ENCODE measurements at places on chromosomes 7 and 10.

- no peak for DNase-seq
Observed at GRCh38 chr7:108329514-108329913, 126.7 kb downstream of the NRCAM start.

GRCh38 chr7:132501956-132502355 lies 74.3 kb downstream of the PLXNA4 start:
- DNase-seq, result no peak

- no peak for DNase-seq
Observed at GRCh38 chr10:119274519-119275045, 67.2 kb downstream of the GRK5 start.

DNA sequence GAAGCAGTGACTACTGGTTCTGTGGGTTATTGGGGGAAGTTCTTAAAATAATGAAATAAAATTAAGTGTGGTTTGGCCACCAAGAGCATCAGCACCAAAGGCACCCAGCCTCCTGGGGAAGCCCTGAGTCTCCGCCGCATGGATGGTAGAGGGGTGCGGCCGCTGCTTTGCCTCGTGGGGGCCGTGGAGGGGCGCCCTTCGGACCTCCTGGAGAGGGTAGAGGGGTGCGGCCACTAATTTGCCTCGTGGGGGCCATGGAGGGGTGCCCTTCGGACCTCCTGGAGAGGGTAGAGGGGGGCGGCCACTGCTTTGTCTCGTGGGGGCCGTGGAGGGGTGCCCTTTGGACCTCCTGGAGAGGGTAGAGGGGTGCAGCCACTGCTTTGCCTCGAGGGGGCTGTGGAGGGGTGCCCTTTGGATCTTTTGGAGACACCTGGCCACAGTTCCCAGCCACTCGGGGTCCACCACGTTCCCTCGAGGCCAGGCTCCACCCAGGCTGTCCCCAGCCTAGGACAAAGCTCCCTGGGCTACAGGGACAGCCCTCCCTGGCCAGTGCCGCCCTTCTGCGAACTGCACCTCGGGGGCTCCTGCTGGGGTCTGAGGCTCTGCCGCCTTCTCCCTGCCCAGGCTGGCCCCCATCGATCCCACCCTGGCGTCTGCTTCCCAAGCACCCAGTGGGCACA lies 535.1 kb downstream of the PTPRN2 start:
- DNase-seq, result no peak

GRCh38 chr7:129095258-129095657 lies 40.3 kb upstream of the TNPO3 start:
- no peak for DNase-seq

DNA sequence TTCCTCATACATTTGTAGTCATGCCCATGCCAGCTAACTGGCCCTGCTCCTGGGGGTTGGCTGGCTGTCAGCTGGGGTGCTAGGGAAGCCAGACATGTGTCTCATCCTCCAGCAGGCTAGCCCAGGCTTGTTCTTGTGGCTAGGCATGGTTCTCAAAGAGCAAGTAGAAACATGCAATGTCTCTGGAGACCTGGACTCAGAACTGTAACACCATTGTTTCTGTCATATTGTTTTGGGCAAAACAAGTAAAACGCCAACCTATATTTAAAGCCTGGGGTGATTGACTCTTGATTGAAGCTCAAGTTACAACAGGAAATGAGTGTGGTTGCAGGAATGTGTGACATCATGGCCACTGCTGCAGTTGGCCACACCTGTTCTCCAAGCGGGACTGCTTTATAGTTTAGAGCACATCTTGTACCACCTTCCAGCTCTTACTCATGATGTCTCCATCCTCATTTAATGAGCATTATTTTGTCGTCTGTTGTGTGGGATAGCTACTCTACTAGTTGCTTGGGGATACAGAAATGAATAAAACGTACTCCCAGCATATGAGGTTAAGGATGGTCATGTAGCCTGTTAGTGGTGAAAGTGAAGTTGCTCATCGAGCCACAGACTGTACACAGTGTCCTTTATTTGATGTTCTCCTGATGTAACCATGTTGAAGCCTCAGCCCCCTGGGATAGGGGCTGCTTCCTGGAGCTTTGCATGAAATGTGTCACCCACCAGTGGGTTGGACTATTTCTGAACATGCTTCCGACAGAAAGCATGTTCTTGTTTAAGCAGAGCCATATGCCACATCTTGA lies 168.4 kb downstream of the SORCS3 start:
- DNase-seq, result no peak

- DNase-seq, result no peak
Observed at GRCh38 chr10:96390460-96390864, 31.7 kb upstream of the OPALIN start.

DNA sequence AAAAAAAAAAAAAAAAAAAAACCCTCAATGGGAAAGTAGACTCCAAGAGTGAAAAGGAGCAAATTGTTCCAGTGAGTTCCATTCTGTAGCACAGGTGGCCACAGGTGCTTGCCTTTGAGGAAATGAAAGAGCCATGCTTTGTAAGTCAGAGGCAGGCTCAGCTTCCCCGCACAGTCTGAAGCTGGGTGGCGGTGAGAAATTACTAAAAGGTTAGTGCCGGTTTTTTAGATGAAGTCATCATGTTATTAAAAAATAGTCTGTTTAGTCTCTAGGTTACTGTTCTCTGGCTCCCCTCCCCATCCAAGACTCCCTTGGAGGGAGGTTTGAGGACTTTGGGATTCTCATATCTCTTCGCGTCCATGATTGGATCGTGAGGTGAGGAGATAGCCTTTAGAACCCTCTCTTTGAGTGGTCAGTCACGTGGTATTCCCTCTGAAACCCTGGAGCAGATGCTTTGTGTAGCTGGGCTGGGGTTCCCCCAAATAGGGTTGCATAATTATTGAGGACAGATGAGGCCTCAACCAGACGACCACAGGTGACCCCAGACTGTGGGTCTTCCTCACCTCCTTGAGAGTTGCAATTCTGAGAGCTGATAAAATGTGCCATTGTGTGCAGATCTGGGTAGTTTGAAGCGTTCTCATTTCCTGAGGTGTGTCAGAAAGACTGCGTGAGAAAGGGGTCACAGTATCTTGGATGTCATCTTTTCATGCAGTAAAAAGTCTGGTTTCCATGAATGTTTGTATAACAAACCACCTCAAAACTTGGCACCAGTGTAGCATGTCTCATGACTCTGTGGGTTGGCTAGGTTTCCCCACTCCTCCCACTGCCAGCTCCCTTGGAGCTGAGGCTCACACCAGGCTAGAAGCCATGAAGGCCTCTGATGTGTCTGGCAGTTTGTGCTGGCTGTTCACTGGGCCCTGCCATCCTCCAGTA lies 27.1 kb downstream of the OGDH start:
- DNase-seq, result no peak

DNA sequence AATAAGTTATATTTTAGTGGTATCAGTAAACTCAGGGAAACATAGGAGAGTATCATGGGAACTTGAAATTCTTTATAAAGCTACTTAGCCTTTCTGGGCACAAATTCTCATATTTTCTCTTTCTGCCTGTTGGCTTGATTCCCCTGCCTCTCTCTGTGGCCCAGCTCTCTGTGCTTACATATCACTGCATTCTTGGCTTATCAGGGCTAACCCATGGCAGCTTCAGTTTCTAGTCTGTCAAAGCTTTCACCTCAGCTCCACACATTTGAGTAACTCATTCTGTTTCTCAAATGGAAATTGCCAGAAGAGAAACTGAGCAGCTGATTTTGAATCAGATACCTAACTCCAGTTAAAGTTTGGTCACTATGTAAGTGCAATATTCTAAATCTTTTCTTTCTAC lies 713.1 kb downstream of the DNAJB9 start:
- no peak for DNase-seq

DNA sequence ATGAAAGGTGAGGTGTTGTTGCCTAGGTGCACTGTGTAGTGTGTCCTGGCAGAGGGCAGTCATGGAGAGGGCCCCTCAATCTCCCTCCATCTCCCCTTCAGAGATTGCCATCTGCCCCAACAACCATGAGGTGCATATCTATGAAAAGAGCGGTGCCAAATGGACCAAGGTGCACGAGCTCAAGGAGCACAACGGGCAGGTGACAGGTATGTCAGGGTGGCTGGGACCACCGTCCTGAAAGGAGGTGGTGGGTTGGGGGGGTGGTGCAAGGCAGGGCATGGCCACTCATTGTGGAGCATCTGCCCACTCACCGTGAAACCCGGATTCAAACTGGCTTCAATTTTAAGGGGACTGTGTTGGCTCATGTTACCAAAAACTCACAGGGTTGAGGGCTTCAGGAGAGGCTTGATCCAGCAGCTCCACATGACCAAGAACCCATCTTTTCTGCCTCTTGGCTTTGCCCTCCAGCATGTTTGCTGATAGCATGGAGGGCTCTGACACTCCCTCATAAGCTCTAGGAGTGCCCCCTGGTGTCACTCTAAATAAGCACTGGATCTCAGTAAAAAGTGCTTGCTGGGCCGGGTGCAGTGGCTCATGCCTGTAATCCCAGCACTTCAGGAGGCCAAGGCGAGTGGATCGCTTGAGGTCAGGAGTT lies 12.2 kb downstream of the ARPC1B start:
- no peak for DNase-seq

GRCh38 chr10:972763-973162 lies 15.5 kb upstream of the GTPBP4 start:
- no peak for DNase-seq

- no peak for DNase-seq
Observed at GRCh38 chr10:72009425-72010081, 45.4 kb downstream of the CHST3 start.

DNA sequence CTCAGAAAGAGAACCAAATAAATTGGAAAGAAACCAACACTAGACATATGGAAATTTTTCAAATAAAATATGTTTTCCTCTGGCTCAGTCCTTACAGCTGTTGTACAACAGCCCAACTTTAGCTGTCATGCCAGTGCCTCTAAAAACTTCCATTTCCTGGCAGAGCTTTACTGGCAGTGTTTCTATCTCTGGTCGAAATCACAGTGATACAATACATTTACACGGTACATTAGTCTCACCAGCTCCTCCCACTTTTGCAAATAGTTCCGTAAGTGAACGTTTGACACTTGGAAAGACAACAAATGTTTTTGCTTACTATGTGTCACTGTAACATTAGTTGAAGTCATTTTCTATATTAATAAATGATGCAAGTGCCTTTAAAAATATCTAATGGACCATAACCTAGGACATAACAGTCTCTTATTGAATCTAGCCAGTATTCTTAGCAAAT lies 29.8 kb downstream of the BCAP29 start:
- DNase-seq, result no peak

GRCh38 chr10:78584681-78585080 lies 484.1 kb upstream of the ZMIZ1 start:
- no peak for DNase-seq

- no peak for DNase-seq
Observed at GRCh38 chr10:22252801-22253579, 35.2 kb upstream of the EBLN1 start.

GRCh38 chr7:110800984-110801383 lies 289.9 kb upstream of the LRRN3 start:
- DNase-seq, result no peak

GRCh38 chr10:70880077-70880534 lies 8.3 kb downstream of the PCBD1 start:
- peak; percentile 52 for DNase-seq

GRCh38 chr10:107994621-107995270 lies 830.2 kb upstream of the SORCS1 start:
- no peak for DNase-seq

GRCh38 chr7:100623951-100624824 lies 11.8 kb downstream of the MOSPD3 start:
- no peak for DNase-seq

- DNase-seq, result no peak
Observed at GRCh38 chr7:140176122-140176701, 571 bp downstream of the KDM7A start.

- DNase-seq, result peak; percentile 27
Observed at GRCh38 chr7:44460325-44460724, 30.1 kb downstream of the NUDCD3 start.

DNA sequence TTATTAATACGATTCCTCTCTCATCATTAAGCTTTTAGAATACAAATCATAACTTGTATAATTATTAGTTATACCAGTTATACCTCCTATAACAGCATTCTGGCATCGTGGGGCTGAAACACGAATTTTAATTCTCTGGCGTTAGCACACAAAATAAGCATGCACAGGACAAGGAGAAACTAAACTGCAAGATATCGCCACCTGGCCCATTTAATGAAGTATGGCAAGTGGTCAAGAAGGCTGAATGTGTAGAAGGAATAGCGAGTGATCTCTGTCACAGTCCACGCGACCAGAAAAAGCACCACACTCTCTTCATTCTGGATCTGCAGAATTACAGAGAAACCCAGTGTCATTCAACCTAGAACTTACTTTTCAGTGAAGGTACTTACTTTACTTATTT lies 18.1 kb downstream of the HACD1 start:
- DNase-seq, result no peak

- DNase-seq, result no peak
Observed at GRCh38 chr10:89580243-89580642, 44.8 kb upstream of the SLC16A12 start.

DNA sequence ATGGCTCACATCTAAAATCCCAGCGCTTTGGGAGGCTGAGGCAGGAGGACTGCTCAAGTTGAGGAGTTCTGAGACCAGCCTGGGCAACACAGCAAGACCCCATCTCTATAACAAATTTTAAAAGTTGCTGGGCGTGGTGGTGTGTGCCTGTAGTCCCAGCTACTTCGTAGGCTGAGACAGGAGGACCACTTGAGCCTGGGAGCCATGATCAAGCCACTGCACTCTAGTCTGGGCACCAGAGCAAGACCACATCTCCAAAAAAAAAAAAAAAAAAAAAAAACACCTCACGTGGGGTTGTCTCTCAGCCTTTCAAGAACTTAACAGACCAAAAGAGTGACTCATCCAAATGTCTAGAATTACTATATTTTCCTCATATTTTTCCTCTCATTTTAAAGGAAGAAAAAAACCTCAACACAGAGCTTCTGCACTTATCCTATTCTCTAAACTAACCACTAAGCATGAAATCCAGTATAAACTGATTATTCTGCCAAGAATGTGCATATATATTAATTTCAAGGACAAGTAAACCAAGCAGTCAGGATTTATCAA lies 46.3 kb downstream of the CUL2 start:
- DNase-seq, result no peak

- no peak for DNase-seq
Observed at GRCh38 chr7:18117482-18117881, 89.8 kb upstream of the PRPS1L1 start.

DNA sequence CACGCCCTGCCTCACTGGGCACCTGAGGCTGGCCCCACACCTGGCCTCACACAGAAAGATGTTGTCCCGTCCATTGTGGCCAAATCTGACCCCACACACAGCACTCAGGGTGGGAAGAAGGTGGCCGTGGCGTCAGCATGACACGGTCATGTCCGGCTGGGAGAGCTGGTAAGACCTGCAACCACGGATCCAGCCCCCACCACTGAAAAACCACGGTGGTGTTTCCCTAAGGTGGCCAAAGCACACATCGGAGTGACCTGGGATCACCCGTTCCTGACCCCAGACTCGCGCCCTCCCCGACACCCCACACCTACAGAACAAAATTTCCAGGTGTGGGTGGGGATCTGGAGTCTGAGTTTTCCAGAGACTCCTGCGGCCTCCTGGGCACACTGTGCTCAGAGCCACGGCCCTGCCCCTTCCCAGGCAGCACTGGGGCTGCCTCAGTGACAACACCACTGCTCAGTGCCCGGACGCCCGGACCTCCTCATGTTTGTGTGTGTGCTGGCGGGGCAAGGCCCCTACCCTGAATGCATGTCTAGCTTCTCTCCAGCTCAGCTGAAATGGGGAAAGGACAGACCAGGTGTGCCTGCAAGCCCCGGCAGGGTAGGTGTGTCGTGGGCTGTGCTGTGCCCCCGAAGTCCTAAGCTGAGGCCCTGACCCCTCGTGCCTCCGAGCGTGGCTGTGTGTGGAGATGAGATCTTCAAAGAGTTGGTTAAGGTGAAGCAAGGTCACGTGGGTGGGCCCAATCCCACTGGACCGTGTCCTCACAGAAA lies 36.1 kb downstream of the STK32C start:
- no peak for DNase-seq

GRCh38 chr7:45876519-45876918 lies 3.6 kb upstream of the CCDC201 start:
- DNase-seq, result no peak
